Left lung (tissue), 14 donors: ENCODE measurements at places on chromosomes 4 and X.

DNA sequence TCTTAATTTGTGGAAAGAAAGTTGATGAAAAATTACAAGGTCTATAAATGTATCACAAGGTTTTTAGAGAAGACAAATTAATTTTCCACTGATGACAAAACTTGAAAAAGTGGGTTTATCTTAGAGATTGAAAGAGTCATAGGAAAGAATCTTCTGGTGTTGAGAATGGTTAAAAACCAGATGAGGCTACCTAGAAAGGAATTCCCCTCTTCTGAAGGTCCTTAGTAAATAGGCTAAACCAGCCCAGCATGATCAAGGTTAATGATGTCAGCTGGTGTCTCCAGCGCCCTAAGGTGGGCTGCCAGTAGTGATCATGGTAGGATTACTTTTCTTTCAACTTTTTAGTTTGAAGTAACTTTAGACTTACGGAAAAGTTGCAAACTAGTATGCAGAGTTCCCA is 71.8 kb upstream of the PGRMC2 start:
- no peak for DNase-seq

DNA sequence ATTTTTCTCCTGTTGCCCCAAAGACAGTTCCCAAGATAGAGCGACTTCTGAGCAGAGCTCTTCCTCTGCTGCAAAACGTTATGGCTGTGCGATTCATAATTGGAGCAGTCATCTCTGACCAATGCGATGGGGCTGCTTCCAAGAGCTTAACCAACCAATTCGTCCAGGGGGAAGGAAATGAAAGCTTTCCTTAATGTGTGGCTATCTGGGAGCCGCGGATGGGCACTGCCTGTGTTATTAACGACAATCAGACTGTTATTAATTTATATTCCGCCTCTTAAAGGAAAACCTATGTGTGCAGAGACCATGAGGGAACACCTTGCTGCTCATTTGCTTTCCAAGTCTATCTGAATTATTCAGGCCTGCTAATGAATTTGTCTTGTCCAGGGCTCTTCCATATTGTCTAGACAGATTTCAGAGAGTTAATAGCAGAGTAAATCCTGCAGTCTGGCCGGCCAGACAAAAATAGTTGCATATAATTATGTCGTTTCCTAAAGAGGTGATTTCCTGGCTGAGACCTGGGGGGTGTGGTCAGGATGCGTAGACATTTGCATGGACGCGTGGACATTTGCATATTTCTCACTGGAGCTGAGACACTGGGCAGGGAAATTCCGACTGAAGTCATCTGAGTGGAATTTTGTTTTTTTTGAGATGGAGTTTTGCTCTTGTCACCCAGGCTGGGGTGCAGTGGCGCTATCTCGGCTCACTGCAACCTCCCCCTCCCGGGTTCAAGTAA is 135.4 kb downstream of the HMX1 start:
- DNase-seq, result no peak

GRCh38 chr4:88998001-88998400 is 59.0 kb downstream of the FAM13A start:
- DNase-seq, result no peak

DNA sequence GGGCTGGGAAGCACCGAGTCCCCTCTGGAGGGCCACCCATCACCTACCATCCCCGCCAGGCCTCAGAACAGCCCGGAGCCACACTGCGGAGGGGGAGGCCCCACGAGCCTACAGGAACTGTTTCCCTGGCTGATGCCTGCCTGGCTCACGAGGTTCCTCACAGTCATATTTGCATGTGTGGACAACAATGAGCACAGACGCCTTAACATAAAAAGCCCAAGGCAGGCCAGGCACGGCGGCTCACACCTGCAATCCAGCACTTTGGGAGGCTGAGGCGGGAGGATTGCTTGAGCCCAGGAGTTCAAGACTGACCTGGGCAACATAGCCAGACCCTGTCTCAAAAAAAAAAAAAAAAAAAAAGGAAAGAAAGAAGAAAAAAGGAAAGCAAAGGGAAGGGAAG is 125.9 kb downstream of the FAM53A start:
- no peak for DNase-seq

- DNase-seq, result no peak
Observed at GRCh38 chr4:29717287-29718057, 1002.7 kb upstream of the PCDH7 start.

- no peak for DNase-seq
Observed at GRCh38 chr4:771464-771863, 54.5 kb downstream of the CPLX1 start.

DNA sequence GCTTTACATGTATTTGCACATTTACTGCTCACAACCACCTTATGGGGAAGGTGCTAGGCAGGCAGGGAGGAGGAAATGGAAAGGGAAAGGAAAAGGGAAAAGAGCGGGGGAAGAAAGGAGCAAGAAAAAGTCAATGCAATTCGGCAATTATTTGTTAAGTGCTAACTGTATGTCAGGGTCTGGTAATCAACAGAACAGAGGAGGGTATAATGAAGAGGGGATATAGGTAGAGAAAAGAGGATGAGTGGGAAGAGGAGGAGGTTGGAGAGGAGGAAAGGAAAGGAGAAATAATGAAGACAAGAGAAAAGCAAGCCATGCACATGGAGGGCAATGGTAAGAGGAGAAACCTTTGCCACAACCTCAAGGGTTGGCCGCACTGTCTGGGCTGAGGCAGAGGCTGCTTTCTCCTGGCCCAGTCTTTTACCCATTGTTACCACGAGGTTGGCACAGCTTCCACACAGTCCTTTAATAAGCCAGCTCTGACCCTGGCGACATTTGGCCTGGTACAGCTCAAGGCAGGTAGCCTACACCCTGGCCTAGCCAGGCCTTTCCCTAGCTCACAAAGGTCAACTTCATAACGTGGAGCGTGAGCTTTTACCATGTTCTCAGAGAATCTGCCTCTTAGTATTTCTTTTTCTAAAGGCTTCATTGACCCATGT is 836 bp downstream of the BTK start:
- DNase-seq, result no peak

DNA sequence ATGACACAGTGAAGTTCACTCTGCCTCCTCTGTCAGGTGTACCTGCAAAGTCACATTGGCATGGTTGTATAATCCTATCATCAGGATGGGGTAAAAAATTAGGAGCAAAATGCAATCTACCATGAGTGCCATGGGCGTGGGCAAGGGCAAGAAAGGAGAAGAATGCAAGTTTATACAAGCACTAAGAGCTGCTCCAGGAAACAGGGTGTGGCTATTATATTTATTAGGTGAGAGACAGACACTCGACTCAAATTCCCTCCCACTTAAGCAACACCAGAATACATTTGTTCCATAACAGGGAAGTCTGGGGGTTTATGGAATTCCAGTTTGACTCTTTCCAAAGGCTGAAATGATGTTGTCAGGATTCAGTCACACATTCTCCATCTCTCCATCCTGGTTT is 378.8 kb downstream of the BCOR start:
- DNase-seq, result no peak

GRCh38 chr4:31058656-31059055 is 338.5 kb downstream of the PCDH7 start:
- no peak for DNase-seq

GRCh38 chr4:11281720-11282119 is 147.0 kb downstream of the HS3ST1 start:
- DNase-seq, result no peak

DNA sequence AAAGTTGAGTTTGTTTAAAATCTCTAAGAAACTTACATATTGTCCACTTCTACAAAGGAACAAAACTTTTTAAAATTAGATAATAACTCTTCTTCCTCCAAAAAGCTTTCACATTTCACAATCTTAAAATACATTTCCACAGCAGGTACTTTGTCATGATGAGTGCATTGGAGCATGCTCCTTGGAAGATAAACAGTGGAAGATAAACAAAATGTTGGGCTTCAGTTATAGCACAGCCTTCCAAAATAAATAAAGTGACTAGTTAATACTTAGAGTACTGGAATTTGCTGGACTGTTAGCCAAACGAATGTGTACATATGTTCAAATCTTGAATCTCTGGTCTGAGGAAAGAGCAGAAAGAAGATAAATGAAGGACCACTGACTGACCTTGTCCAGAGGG is 54.9 kb upstream of the PDE5A start:
- no peak for DNase-seq

DNA sequence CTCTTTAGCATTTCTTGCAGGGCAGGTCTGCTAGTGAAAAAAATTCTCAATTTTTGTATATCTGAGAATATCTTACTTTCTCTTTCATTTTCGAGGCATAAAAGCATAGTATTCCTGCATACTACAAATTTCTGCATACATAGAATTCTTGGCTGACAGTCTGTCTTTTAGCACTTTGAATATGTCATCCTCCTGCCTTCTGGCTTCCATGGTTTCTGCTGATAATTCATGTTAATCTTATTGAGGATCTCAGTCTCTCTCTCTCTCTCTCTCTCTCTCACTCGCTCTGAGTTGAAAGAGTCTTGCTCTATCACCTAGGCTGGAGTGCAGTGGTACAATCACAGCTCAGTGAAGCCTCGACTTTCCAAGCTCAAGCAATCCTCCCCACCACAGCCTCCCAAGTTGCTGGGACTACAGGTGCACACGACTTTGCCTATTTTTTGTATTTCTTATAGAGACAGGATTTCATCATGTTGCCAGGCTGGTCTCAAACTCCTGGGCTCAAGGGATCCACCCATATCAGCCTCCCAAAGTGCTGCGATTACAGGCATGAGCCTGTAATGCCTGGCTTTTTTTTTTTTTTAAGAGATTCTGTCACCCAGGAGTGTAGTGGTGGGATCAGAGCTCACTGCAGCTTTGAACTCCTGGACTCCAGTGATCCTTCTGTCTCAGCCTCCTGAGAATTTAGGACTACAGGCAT is 161.3 kb downstream of the FNIP2 start:
- DNase-seq, result no peak

DNA sequence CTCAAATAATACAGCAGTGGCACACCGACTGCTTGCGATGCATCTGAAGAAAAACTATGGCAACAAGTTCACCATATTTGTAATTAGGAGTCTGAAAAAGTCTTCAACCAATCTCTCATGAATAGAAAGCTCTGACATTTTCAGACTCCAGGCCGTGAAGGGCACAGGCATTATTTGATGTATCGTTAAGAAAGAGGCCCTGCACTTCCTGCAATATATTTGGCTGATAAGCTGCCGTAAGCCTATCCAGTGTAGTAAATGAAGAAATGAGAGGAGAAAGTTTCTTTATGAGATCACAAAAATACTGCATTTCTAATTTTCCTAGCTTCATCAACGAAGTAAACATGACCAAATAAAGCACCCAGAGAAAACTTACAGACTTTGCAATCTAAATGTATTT is 613.8 kb upstream of the TECRL start:
- DNase-seq, result no peak

DNA sequence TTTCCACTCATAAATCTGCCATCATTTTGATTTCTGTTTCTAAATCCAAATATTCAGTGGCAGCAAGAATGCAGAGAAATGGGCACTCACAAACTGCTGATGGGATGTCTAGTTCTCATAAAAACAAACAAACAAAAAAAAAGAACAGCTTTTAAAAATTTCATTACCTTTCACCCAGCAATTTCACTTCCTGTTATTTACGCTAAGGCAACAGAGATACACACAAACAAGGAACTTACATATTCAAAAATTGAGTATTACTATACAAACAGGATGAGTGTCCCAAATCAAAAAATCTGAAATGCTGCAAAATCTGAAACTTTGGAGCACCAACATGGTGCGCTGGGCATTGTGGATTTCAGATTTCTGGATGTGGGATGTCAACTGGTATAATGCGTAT is 36.4 kb downstream of the FAT1 start:
- no peak for DNase-seq

DNA sequence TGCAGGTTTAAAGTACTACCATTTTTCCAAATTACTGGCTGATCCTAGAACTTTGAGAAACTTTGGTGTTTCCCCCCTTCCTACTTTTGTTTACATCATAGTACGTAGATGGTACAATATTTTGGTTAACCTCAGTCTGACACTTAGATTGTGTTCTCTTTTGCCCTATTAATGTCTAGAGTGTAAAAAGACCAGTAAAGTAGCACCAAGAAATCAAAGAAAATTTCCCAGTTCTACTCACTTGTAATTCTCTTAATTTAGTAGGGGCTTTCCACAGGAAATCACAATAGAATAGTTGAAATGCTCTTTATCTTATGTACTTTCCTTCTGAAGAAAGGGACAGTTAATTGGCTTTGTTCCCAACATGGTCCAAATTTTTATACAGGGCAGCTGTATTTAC is 51.6 kb downstream of the NFKB1 start:
- no peak for DNase-seq

- DNase-seq, result no peak
Observed at GRCh38 chr4:2866891-2867290, 23.2 kb downstream of the ADD1 start.

DNA sequence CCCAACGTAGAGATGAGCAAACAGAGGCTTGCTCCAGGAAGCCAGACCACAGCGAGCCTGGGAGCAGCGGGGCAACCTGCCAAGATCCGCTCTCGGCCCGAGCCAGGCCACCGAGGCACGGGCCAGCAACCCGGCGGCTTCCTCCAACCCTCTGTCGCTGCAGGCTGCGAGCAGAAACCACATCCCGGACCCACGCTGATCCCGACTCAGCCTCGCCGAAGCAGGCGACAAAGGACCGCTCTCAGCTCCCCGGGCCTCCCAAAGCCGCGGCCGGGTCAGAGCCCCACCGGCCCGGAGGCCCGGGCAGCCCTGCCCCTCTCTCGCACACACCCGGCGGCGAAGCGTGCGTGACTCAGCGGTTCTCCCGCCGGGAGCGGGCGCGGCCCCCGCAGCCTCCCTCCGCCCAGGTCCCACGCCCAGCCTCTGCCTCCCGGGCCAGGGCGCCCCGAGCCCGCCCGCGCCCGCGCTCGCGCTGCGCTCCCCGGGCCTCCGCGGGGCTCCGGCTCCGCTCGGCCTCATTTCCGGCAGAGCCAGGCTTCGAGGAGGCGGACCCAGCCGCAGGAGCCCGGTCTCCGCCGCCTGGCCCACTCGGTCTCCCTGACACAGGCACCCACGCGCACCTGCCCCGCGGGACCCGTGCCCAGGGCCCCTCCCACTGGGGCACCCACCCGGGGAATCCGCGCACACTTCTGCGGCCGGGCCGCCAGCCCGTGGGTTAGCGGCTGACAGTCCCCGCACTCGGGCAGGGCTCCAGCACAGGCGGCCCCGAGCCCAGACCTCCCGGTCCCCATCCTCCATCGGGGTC is 1.7 kb downstream of the PPP2R2C start:
- DNase-seq, result peak; percentile 79

- no peak for DNase-seq
Observed at GRCh38 chr4:146507632-146508031, 14.1 kb downstream of the SLC10A7 start.

DNA sequence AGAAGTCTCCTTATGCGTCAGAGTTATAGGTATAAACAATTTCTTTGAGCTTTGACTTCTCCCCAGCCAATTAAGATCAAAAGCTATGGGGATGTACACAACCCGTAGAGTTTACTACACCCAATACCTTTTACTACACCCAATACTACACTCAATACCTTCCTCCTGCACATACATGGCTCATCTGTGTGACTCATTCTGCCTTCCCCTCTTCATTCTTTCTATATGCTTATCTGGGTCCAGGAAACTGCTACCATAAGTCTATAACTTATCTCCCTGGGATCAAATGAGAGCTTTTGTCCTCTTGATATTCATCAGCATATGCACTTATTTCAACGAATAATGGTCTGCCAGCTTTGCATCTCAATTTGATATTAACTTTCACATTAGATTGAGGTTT is 28.2 kb downstream of the ANKRD50 start:
- DNase-seq, result no peak
